ENCODE measurements at places on chromosomes 7 and 10. TPM values are rescaled to one million over a fixed set of nuclear protein-coding genes. Genes with fewer than 3 reads are reported as not detected.

The ADAM8 gene
- 11.8 TPM for total RNA-seq

The GBX1 gene
- total RNA-seq = not detected

GRCh38 chr7:41629711-41630111, 73.2 kb downstream of the INHBA start:
- DNase-seq = no peak

DNA sequence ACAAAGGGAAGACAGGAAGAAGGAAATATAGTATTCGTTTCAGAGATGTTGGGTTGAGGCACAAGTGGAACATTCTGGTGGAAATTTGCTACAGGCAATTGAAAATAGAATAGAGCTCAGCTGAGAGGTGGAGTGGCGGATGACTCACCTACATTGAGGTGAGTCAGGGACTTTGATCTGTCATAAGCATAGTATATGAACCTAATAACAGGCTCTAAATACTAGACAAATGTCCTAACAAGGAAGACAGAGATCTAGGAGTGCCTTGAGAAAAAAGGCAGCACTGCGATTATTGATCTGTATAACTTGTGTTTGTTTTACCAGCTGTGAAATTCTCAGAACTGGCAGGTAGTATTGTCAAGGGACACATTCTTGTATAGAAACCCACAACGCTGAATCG, 907 bp upstream of the IFRD1 start:
- no peak for DNase-seq

DNA sequence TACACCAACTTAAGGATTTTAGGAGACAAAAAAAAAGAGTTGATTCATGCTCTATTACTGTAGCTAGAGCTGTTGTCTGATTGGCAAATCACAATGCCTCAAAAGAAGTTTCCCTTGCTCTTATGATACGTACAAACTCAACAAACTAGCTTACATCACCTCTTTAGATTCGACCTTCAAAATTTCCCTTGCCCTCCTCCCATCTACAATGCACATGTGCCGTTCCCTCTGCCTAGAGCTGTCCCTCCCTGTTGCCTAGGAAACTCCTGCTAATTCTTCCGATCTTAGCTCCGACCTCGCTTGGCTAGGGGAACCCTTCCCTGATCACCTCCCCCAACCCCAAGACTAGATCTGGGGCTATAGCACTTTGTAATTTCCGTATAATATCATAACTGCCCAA, 55.4 kb downstream of the MAP3K8 start:
- DNase-seq = no peak

DNA sequence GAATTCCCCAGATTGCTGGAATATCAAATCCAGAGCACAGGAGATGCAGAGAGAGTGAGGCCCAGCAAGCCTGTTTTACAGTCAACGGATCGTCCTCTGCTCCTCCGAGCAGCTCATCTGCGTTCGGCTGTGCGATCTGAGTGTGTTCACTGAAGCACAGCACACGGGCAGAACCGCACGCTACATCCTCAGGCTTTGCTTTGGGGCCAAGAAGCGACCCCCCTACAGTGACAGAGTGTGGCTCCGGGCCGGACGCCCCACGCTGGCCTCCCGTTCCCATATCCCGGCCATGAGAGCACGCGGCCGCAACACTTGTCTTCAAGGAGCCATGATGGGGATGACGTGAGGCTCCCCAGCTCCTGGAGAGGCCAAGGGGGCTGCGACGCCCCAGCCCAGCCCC, 431.4 kb downstream of the DNAJB6 start:
- DNase-seq = no peak

DNA sequence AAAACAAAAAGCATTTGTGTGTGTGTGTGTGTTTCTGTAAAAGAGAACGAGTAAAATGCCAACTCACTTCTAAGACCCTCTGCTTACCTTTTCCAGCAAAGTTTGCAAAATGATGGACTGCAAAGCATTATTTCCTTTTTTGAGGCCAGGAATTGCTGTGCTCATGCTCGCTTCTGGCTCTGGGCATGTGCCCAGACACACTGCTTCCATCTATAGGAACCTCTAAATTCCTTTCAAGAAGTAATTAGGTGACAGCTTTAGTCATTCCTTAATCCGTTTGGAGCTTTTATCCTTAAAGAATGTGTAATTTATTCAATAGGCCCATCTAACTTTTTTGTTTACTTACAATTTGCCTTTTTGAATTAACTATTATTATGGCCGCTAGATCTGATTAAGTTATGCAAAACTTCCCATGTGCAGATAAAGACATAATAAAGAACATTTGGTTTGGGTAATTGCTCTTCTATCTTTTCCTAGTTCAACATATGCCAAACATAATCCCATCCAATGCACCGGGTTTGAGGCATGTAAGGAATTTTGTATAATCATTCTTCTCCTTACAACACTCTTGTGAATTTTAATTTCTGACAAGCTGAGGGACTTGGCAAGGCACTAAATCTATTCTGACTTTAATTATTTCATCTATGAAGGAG, 34.7 kb downstream of the A1CF start:
- no peak for DNase-seq

- DNase-seq = no peak
Measured at GRCh38 chr7:74018246-74018895, 9.6 kb upstream of the ELN start.
